Inflammatory macrophage treated with lipopolysaccharide for 1 hour (primary cell): ENCODE measurements at places on chromosomes 7 and 10.

DNA sequence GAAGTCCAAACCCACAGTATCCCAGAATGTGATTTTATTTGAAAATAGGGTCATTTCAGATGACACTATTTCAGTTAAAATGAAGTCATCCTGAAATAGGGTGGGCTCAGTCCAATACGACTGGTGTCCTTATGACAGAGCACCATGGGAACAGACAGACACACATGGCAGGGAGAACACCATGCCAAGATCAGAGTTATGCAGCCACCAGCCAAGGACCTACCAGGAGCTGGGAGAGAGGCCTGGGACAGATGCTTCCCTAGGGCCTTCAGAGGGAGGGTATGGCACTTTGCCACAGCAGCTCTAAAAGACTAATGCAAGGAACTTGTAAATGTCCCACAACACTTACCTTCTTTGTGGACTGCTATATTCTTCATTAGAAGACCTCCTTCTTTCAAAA lies 226.5 kb downstream of the NEBL start:
- no peak for DNase-seq

- no peak for DNase-seq
Observed at GRCh38 chr7:80530136-80530535, 18.3 kb upstream of the GNAT3 start.

DNA sequence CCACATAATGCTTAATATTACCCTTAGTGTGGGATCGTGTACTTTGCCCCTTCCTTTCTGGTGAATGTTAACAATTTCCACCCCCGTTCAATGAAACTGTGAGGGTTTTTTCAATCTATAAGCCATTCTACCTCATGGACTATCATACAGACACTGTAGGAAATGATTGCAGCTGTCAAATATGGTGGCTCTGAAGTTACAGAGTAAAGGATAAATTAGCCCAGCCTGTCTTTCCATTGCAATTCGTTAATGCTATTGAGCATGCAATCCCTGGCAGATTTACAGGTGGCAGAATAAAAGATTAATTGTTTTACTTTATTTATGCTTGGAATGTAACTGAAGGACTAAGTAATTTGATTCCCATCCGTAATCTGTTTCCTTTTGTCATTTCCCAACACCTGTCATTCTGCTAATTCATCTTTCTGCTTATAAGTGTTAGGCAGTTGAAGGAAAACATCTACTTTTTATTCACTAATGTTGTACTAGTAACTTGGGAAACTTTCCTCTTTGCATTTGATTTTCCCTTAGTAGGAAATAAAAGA lies 1211.6 kb upstream of the LRRN3 start:
- no peak for DNase-seq

- DNase-seq = no peak
Observed at GRCh38 chr7:92366730-92367129, 80.6 kb upstream of the GATAD1 start.

GRCh38 chr7:36563706-36564327 lies 160.5 kb downstream of the AOAH start:
- peak; percentile 29 for DNase-seq
